Left renal pelvis (tissue), 4 donors: ENCODE measurements at places on chromosomes 5 and 9.
A peak's percentile ranks its signal among the peaks of the same experiment; 100 is the strongest.

DNA sequence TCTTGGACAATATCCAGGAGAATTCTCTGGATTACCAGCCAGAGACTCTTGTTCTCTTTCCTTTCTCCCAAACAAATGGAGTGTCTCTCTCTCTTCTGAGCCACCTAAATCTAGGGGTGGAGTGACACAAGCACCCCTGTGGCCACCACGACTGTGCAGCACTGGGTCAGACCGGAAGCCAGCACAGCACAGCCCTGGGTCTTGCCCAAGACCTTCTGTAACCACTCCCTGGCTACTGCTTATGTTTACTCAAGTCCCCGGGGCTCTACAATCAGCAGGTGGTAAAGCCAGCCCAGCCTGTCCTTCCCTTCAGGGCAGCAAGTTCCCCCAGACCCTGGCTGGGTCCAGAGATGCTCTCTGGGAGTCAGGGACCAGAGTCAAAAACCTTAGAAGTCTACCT is 110.0 kb upstream of the TUT7 start:
- no peak for DNase-seq

- DNase-seq: no peak
Observed at GRCh38 chr9:74865177-74865576, 22.5 kb downstream of the TRPM6 start.

DNA sequence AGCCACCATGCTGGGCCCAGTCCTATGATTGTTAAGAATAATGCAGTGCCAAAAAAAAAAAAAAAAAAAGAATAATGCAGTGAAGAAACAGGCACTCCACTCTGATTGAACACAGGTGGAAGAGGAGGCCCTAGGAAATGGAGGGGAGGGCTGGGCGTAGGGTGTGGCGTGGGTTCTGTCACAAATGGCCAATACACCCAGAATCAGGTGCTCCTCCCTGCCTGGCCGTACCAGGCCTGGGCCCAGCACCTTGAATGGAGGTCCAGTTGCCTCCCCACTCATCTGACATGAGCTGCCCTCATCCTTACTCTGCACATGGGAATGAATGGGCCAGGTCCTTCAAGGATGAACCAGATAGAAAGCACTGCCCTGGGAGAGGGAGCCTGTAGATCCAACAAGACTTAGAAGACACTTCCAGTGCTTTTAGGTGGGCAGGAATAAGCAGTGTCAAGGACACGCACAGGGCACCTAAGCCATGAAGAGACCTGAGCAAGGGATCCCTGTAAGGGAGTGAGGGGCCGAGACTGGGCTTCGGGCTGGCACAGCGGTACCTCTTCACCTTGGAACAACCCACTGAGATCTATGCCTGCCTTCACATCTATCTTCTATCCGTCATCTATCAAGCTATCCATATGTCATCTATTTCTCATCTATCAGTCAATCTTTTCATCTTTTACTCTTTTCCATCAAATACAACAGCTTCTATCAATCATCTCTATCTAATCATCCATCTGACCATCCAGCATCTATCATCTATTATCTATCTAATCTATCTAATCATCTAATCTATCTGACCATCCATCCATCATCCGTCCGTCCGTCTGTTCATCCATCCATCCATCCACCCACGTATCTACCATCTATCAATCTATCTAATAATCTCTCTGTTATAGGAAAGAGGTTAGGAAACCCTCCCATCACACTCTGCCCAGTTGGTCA is 15.9 kb downstream of the NINJ1 start:
- DNase-seq: no peak

- peak; percentile 34 for DNase-seq
Observed at GRCh38 chr9:110623462-110624025, 44.0 kb upstream of the SVEP1 start.

- DNase-seq: no peak
Observed at GRCh38 chr5:170865622-170866021, 3.8 kb downstream of the RANBP17 start.

DNA sequence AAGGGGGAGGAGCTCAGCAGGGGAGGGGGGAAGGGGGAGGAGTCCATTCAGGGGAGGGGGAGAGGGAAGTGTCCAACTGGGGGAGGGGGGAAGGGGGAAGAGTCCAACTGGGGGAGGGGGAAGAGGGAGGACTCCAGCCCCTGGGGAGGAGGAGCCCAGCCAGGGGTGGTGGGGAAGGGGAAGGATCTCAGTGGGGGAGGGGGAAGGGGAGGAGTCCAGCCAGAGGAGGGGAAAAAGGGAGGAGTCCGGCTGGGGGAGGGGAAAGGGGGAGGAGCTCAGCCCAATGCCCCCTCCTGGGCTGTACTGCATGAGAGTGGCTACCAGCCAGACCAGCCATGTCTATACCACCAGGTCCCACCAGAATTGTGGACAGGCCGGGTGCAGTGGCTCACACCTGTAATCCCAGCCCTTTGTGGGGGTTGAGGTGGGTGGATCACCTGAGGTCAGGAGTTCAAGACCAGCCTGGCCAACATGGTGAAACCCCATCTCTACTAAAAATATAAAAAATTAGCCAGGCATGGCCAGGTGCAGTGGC is 30.6 kb upstream of the ADAMTS2 start:
- DNase-seq: no peak

DNA sequence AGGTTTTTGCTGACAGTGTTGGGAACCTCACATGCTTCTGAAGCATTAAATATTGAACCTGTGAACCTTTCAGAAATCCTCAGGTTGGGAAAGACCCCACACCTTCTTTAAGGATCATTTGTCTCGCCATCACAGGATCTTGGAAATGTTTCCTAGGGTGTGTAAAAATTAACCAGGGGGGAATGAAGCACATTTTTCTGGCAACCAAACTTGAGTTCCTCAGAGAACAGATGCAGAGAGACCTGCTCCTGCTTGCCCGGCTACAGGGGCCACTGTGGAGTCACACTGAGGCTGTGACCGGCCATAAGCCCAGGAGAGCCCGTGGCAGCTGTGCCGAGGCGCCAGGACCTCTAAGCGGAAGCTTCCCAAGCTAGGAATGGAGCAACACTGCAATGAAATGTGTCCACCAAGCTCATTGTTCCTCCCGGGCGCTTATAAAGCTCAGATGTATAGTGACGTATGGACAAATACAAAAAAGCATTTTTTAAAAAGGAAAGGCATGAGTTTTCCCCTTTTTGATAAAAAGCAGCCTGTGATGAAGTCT is 7.7 kb downstream of the CXCL14 start:
- no peak for DNase-seq

GRCh38 chr5:36587354-36587753 is 19.1 kb upstream of the SLC1A3 start:
- DNase-seq: no peak

DNA sequence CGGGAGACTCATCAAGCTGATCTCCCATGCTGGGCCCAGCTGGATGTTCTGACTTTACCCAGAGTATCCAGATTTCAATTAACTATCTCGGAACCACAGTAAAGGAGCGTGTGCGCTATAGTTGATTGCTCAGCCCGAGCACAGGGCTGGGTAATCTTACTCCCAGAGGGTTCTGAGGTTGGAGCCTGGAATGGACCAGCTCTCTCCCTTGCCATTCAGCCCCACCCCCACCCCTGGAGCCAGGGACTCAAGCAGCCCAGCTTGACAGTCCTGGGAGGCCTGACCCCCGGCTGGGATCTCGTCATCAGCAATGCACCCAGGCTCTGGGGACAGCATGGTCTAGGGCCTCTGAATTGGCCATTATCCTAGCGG is 23.7 kb upstream of the PTGES start:
- no peak for DNase-seq

GRCh38 chr5:150242251-150242894 is 47.2 kb downstream of the CAMK2A start:
- no peak for DNase-seq

DNA sequence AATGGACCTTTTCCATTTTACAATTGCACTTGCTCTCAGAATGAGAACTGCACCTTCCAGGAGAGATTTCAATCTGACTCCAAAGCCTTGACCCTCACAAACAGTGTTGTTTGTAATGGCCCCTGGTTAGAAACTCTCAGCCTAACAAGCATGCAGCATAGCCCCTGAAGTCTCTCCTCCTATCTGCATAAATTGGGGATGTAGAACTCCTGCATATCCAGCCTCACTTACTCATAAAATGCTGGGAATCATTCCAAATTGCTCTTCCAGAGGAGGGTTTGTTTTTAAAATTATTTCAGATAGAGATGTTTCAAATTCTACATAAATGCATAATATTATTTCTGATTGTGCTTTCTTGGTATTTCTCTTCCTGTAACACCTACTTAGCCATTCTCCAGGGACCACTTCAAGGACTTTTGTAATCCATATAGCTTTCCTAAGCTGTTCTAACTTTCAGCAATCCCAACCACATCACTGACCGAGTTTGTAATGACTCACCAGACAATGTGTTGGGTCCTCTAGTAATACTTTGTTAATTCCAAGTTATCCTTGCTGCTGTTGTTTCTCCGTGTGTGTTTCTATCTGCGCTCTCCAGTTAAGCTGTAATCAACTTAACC is 143.8 kb upstream of the CCDC152 start:
- DNase-seq: no peak

DNA sequence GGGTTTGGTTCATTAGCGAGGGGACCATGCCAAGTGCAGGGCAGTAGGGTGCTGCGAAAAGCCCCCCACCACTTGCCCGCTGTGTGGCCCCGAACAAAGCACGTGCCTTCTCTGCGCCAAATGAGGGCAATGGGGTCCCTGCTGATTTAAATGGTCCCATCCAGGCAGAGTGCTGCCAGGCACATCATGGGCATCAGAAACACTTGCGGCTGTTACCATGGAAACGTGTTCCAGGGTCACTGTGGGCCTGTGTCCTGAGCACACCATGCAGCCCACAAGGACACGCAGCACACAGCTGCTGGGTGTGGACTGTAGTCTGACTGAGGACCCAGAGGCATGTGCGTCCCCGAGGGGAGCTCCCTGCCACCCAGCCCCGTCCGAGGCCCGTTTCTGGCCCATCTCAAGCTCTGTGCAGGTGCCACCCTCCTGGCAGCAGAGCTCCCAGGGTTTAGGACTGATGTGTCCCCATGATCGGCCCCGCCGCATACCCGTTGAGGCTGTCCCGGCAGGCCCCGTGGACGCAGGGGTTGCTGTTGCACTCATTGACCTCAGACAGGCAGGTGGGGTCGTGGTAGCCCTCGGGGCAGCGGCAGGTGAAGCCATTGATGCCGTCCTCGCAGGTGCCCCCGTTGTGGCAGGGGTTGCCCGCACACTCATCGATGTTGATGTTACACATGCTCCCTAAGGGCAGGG is 31.3 kb upstream of the SEC16A start:
- no peak for DNase-seq
